Memory B cell (primary cell): ENCODE measurements at places on chromosomes 12 and 14.

DNA sequence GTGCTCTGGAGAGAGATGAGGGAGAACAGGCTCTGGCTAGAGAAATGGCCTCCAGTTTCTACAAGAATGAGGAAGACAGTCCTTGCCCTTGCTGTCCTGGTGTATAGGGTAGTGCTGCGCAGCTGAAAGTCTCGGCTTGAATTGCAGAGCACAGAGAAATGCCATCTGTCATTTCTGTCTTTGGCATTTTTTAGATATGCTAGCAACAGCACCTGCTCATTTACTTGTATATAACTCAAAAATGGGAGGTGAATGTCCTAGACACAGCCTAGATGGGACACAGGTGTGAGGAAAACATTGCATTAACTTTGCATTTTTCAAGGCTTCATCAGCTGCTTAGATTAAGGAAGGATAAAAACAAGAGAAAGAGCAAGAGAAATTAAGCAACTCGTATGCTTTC lies 35.8 kb downstream of the GPR19 start:
- no peak overlapping the region for H3K27ac ChIP-seq
- H3K36me3 ChIP-seq, result no peaks in the 10 kb centered on the region
- H3K4me3 ChIP-seq, result no peak overlapping the region
- no peak for DNase-seq

GRCh38 chr12:97127061-97127460 lies 220.0 kb downstream of the NEDD1 start:
- peaks cover 5% of the 10 kb centered on the region for H3K27me3 ChIP-seq
- H3K4me3 ChIP-seq, result no peak overlapping the region
- no peak overlapping the region for H3K27ac ChIP-seq

- H3K27me3 ChIP-seq, result no peaks in the 10 kb centered on the region
- H3K36me3 ChIP-seq, result peaks cover 11% of the 10 kb centered on the region
- peak; percentile 8 for DNase-seq
- H3K4me1 ChIP-seq, result peaks cover 36% of the 10 kb centered on the region
These were observed 92.7 kb downstream of the DIP2B start for GRCh38 chr12:50597200-50598195.

DNA sequence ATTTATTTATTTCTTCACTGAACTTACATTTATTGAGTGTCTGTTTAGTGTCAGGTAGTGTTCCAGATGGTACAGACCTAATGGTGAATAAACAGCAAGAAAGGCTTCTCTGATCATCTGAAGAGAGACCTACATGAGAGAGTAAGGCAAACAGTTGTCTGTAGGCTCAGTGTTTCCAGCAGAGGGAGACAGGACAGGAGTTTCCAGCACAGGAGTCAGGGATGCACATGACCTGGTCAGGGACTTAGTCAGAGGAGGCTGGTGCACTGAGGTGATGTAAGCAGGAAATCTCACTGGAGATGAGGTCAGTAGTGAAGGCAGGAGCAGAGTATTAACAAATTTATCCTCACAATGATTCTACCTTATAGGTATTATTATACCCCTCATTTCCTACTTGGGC lies 233.2 kb downstream of the MDGA2 start:
- no peak for DNase-seq
- H3K27me3 ChIP-seq, result no peaks in the 10 kb centered on the region
- no peak overlapping the region for H3K4me3 ChIP-seq
- H3K27ac ChIP-seq, result no peak overlapping the region
- no peaks in the 10 kb centered on the region for H3K4me1 ChIP-seq

DNA sequence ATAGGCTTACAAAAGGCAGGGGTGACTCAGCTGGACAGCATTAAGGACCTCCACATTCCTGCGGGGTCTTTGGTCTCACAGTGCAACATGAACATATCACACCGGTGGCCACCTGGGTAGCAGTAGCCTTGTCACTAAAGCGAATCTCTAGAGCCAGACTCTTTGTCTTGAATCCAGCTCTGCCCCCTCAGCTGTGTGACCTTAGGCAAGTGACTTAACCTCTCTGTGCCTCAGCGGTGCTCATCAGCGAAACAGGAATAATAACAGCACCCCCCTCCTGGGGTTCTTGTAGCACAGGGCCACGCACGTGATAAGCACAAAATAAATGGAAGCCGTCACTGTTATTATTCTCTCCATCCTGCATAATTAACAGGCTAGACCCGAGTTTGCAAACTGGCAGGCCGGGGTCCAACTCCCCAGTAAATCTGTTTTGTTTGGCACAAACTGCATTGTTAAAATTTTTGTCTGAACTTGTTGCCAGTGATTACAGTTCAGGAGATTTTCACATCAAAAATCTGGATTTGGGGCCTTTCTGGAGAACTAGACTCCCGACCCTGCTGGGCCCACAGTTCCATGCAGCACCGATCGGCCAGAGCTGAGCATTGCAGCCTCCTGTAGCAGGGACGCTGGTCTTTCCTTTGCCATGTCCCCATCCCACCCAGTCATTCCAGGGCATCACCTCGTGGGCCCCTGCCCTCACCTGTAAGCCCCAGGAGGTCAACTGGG lies 174.8 kb downstream of the PHETA1 start:
- no peaks in the 10 kb centered on the region for H3K4me1 ChIP-seq
- no peak overlapping the region for H3K4me3 ChIP-seq
- H3K36me3 ChIP-seq, result no peaks in the 10 kb centered on the region
- DNase-seq, result no peak
- H3K27ac ChIP-seq, result no peak overlapping the region

DNA sequence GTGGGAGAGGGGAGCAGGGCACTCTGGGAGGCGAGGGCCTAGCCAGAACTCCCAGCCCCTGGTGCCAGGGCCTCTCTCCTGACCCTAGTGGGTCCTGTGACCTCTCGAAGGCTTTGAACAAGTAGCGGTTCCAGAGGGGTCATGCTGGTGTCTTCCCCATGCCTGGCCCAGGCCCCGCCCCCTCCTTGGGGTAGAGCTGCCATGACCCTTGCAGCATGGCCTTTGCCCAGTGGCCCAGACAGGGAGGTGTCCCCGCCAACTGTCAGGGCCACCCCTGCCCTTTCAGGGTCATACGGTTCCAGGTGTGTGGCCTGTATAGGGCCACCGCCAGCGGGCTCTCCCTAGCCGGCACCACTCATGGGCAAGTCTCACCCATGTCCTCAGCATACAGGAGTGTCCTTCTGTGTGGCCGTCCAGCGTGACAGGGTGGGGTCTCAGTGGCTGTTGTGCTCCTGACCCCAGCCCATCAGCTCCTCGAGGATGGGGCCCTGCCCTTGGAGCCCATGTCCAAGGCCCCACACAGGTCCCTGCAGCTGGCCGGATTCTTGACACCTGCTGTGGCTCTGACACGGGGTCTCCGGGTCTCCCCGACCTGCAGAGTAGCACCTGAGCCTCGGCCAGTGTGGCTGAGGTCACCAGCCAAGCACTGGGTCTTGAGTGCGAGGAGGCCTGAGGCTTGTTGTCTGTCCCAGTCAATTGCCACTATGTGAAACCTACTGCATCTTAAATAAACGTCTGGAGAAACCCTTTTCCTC lies 34.6 kb downstream of the PACS2 start:
- DNase-seq, result no peak
- peaks cover 4% of the 10 kb centered on the region for H3K36me3 ChIP-seq
- peaks cover 8% of the 10 kb centered on the region for H3K4me1 ChIP-seq
- H3K4me3 ChIP-seq, result no peak overlapping the region

DNA sequence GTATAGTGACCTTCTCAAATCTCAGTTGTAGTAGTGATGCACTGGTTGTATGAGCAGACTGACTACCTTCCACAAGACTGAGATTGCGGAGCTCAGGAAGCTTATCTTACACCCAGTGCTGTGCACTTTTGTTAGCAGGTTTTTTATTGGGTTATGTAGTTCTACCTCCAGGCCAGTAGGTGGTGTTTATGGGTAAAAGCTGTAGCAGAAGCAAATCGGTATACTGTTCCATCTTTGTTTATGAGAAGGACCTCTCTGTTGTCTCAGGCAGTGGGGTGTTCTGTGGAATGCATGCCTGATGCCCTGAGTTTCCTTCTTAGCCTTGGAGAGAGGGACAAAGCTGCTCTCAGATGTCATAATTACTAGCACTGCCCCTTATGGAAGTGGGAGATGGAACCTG lies 217.8 kb downstream of the LRFN5 start:
- DNase-seq, result no peak
- no peaks in the 10 kb centered on the region for H3K27me3 ChIP-seq
- no peak overlapping the region for H3K4me3 ChIP-seq
- H3K36me3 ChIP-seq, result no peaks in the 10 kb centered on the region
